ENCODE measurements at places on chromosomes 4 and X. TPM values are rescaled to one million over a fixed set of nuclear protein-coding genes. Genes with fewer than 3 reads are reported as not detected.

Gene NSUN7
- total RNA-seq = not detected

Gene SMPX
- not detected for total RNA-seq

Gene TLR3
- 0.51 TPM for total RNA-seq

Gene ATOH1
- total RNA-seq = not detected

Gene FHIP1A
- 0.76 TPM for total RNA-seq

DNA sequence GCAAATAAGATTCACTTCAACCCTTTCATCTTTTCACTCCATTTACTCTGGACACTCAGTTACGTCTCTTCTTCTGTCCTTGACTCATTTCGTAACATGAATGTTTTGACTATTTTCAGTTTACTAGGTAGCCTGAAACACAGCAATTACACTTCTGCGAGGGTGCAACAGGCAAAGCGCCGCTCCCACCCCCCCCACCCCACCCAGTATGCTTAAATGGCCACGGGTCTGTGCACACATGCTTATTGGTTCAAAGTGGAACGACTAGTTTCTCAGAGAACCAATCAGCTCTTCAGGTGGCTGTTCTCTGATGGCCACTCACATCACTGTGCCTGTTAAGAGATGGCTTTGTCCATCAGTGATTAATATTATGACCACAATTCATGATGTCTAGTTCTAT, 3.5 kb downstream of the BEND4 start:
- no peak for DNase-seq

- DNase-seq = no peak
Observed at GRCh38 chrX:24080704-24081103, 25.9 kb downstream of the EIF2S3 start.

GRCh38 chr4:181475781-181476507, 767.3 kb upstream of the TENM3 start:
- no peak for DNase-seq

- DNase-seq = no peak
Observed at GRCh38 chrX:129876771-129877305, 29.1 kb upstream of the UTP14A start.
